ENCODE measurements at places on chromosomes 6 and 20.
A peak's percentile ranks its signal among the peaks of the same experiment; 100 is the strongest.

GRCh38 chr20:44309763-44310663, 989 bp downstream of the FITM2 start:
- peak overlapping the region; percentile 61 for H3K27ac ChIP-seq
- H3K4me3 ChIP-seq = peak overlapping the region; percentile 63
- no peaks in the 10 kb centered on the region for H3K27me3 ChIP-seq
- H3K4me1 ChIP-seq = peaks cover 4% of the 10 kb centered on the region
- no peak for DNase-seq

GRCh38 chr20:2162125-2162822, 60.6 kb downstream of the STK35 start:
- no peak for DNase-seq

GRCh38 chr6:163992701-163993100, 578.2 kb downstream of the QKI start:
- no peak overlapping the region for H3K27ac ChIP-seq
- no peaks in the 10 kb centered on the region for H3K27me3 ChIP-seq
- no peaks in the 10 kb centered on the region for H3K36me3 ChIP-seq

DNA sequence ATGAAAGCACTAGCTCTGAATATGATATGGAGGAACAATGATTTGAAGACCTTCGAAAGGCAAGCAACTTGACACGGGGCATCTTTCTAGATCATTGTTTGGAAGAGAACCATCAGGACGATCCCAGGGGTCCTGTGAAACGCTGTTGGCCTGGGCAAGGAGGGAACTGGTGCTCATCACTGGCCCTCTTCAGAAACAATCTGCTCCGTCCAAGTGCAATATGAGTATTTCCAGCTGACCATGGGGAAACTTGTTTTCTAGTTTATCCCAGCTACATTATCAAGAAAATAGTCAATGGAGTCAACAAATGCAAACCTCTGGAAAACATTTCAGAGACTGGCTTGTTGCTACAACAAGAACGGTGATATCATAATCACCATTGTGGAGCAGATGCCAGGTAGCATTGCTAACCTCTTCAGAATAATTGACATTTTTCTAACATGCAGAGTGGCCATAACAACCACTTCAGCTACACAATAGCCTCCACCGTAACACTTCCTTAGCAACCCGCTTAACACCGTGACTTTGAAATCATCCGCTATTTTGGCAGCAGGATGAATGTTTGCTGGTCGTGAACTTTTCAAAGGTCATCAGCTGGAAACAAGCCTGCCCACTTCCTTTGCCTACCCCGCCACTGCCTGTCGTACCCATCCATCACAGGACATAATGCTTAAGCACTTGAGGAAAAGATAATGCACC, 112.0 kb upstream of the PDE10A start:
- DNase-seq = no peak
- H3K27ac ChIP-seq = no peak overlapping the region
- H3K4me3 ChIP-seq = no peak overlapping the region
- H3K36me3 ChIP-seq = no peaks in the 10 kb centered on the region

DNA sequence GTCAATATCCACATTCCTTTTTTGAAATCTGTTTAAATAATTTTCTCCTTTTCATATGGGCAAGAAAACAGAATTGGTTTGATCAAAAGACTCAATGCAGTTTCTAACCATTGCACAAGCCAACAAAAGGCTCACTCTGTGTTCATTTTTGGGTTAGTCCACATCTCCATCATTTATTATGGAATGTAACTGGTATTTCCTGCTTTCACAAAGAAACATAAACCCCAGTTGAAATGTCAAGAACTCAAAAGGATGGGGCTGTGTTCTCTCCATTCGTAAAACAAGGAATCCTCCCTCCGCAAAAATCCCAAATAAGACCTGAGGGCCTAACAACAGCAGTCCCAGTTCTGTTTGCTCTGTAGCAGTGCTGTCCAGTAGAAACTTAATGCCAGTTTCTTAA, 420.9 kb downstream of the GJA1 start:
- H3K27me3 ChIP-seq = no peaks in the 10 kb centered on the region
- no peak overlapping the region for H3K27ac ChIP-seq
- no peak overlapping the region for H3K4me3 ChIP-seq

Data from breast epithelium (tissue), 4 donors.